Effector CD8-positive, alpha-beta T cell (primary cell): ENCODE measurements at places on chromosomes 4 and X.

DNA sequence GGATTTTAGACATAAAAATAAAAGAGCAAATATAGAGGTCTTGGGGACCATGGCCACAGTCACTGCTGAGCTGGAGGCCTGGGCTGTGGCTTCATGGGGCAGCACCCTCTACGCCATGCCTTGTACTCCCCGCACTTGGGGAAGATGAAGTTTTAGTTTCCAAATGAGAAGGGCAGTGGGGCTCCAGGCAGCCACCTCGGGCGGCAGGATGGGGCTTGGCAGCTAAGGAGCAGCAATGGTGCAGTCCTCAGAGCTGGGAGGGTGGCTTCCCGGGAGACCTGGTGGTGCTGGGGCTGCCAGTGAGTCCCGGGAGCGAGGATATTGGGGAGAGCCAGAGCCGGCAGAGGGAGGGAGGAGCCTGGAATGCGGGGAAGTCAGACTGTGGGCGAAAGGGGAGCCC, 2.4 kb downstream of the CXCR3 start:
- DNase-seq, result no peak

GRCh38 chr4:186400676-186401075, 134.7 kb downstream of the F11 start:
- no peak for DNase-seq

DNA sequence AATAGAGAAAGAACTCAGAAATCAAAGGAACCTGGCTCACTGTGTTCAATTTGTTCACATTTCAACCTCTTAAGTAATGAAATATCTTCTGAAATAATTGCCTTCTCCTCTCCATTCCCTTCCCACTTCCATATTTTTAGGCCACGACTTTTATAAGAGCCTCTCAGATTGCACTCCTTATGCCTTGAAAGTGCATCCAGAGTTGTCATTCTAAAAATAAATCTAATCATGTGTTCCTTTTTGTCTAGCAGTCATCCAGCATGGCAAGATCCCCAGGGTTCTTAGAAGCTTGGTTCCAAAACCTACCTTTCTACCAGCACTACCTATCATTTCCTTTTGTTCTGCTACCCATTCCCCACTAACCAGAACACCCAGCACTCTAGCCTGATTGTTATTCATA, 42.4 kb upstream of the RPA4 start:
- DNase-seq, result no peak

DNA sequence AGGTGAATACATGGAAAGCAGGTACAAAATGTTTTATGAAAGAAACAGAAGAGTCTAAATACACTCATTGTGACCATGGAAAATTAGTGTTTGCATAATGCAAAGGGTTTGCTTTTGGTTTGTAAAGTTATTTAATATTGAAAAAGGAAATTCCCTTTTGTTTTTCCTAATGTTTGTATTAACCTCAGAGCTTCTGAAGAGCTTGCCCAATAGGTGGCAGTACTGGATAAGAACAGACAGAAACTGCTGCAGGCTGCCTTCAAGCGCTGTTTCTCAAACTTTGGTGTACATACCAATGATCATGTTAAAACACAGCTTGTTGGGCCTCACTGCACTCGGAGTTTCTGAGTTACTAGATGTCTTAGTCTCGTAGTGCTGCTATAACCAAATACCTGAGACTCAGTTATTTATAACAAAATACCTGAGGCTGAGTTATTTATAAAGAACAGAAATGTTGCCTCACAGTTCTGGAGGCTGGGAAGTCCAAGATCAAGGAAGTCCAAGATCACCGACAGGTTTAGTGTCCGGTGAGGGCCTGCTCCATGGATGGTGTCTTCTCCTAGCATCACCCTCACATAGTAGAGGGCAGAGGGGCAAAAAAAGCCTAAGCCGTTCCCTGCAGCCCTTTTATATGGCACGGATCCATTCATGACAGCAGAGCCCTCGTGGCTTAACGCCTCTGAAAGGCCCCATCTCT, 54.2 kb downstream of the SUPT20HL2 start:
- no peak for DNase-seq

- no peak for DNase-seq
Observed at GRCh38 chrX:108000751-108001150, 18.6 kb upstream of the TEX13B start.

DNA sequence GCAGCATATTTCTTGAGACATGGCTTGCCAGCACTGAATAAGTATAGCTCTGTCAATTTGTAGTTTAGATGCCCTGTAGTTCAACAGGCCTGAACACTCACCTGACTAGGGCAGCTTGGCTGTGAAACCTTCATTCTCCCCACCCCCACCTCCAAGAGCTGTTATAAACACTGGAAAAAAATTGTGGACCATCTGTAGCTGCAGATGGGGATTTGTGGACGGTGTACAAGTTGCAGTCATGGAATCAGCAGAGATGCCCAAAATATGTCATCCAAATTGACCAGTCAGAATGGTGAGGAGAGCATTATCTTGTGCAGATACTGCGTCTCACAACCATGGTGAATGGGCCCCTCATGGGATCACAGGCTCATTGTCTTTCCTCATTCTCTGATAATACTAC, 76.2 kb upstream of the PAQR3 start:
- DNase-seq, result no peak

DNA sequence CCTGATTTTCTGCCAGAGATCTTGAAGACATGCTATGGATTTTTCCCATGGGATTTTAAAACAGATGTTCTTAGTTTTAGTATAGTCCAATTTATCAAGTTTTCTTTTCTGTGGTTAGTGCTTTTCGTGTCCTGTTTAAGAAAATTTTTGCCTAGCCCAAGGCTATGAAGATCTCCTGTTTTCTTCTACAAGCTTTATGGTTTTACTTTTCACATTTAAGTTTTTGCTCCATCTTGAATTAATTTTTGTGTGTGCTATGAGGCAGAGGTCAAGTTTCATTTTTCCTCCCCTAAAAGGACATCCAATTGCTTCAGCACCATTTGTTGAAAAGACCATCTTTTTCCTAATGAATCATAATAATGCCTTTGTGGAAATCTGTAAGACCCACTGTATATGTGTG, 65.6 kb downstream of the POLR2B start:
- DNase-seq, result no peak

GRCh38 chr4:156642161-156642560, 329.4 kb downstream of the PDGFC start:
- no peak for DNase-seq

GRCh38 chr4:5399790-5400421, 308.5 kb downstream of the EVC2 start:
- no peak for DNase-seq

DNA sequence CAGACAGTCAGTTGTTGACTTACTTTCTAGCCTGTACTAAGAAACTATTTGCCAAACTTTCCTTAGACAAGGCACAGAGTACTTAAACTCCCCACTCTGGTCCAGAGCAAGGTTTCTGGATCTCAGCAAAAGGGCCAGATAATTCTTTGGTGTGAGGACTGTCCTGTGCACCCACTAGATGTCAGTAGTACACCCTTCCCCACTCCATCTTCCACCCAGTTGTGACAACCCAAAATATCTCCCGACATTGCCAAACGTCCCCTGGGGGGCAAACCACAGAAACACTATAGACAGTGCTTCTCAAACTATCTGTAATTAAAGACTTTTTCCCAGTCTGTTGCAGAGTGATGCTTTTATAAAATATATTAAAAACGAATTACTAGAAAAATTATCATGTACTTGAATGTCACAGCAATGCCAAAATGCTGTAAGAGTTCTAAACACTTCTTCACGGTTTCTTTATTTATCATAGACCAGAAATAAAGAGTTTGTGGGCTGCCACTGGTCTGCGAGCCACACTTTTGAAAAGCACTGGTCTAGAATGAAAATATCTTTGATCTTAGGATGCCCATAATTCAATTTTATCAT, 203.5 kb downstream of the PRDM5 start:
- no peak for DNase-seq

GRCh38 chr4:100087743-100088142, 102.5 kb downstream of the DDIT4L start:
- DNase-seq, result no peak

- no peak for DNase-seq
Observed at GRCh38 chr4:25021216-25021615, 9.5 kb downstream of the LGI2 start.

GRCh38 chr4:185536411-185536709, 1.1 kb upstream of the PDLIM3 start:
- no peak for DNase-seq

- DNase-seq, result no peak
Observed at GRCh38 chr4:17072483-17072882, 174.0 kb upstream of the LDB2 start.

DNA sequence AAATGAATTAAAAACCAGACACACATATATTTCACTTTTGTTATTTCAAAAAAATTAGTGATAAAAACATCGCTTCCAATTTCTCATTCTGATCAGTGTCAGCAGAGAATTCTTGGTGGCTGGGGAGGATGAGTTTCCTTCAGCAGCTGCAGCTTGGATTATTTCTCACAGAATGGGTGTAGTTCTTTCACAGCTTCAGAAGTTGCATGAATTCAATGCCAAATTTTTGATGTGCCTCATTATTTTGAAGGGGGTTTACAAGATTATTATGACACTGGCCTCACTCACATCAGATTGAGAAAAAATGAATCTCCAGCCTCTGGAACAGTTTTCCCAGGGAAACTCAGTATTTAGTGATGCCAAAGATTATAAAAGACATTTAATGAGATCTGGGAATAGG, 184.9 kb upstream of the WDFY3 start:
- DNase-seq, result no peak

DNA sequence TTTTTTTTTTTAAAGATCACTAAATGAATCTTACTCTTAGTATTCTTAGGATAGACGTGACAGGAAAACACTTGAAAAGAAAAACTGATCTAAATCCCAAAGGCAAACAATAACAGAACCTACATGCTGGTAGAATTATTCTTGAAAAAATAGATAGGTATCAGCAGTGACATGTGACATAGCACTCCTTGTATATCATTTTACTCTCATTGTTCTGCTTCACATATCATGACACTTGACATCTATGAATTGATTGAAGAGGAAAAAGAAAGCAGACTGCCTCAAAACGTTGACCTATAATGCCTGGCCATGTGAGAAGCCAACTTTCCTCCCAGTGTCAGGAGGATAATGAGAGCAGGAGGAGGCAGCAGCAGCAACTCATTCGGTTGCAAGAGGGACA, 555.2 kb downstream of the GABRG1 start:
- no peak for DNase-seq

DNA sequence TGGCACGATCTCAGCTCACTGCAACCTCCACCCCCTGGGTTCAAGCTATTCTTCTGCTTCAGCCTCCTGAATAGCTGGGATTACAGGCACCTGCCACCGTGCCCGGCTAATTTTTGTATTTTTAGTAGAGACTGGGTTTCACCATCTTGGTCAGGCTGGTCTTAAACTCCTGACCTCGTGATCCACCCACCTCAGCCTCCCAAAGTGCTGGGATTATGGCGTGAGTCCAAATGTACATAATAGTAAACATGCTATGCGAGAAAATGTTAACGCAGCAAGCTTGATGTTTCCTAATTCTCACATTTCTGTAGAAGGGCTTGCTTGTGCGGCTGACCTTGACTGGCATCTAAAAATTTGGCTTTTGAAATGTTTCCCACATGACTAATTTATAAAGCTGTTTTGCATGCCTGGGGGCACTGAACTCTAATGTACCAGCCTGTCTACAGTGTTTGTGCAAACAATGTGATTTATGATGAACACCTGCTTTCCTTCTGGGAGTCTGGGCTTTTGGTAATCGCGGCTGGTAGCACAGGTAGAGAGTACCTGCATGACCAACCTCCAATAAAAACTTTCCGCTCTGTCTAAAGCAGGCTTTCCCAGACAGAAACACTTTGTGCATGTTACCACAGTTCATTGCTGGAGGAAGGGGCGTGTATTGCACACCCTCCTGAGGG, 216.8 kb downstream of the IL15 start:
- no peak for DNase-seq

- DNase-seq, result no peak
Observed at GRCh38 chr4:151434183-151434860, 25.3 kb downstream of the FHIP1A start.

- no peak for DNase-seq
Observed at GRCh38 chrX:139851730-139852129, 81.1 kb downstream of the ATP11C start.

- no peak for DNase-seq
Observed at GRCh38 chrX:66731398-66731797, 92.5 kb upstream of the EDA2R start.

DNA sequence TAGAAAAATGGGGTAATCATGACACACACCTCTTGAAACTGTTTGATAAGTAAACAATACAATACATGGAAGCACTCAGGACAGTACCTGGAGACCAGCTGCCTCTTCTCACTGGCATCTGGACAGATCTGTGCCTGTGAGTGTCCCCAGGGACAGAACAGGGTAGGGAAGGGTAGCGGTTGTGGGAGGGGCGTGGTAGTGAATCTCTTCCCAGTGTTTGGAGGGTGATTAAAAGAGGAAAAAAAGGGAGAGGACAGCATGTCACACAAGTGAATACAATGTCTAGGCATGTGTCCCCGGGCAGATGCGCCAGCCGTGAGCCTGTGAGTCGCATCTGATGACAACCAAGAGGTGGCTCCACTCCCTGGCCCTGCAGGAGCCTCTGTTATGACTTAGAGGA, 138.8 kb upstream of the MSX1 start:
- DNase-seq, result no peak

DNA sequence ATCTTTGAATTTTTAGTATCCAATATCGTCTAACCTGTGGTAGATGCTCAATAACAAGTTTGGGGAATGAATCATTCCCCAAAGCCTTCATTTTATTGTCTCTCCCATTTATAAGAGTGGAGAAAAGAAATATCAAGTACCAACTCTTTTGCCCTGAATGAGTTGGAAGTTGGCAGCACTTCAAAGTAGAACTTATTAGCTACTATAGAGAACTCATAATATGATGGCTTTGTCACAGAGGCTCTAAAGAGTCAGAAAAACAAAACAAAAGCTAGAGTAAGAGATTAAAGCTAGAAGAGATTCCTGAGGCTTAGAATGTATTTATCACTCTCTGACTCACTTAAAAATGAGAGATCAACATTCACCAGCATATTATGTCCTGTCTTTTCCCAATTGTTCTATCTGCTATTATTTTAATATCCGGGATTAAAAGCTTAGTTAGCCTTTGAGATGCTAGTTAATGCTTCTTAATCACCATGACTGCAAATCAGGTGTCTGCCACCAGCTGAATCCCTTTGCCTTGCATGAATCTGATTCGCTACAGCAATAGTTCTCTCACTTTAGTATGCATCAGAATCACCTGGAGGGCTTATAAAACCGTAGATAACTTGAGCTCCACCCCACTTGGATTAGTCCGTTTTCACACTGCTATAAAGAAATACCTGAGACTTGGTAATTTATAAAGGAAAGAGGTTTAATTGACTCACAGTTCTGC, 77.9 kb downstream of the PALLD start:
- DNase-seq, result no peak

DNA sequence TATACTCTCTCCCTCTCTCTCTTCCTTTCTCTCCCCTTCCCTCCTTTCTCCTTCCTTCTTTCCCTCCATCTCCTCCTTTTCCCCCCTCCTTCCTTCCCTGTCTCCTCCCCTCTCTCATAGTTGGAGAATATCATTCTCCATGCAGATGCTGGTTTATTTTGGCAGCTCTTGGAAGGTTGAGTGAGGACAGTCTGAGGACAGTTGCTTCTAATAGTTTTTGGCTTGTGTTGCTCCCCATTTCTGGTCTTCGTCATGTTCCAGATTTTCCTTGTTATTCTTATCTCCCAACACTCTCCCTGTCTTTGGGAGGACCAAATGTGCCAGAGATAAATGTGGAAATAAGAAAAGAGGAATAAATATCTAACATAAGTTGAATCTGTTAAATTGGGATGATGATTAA, 263.0 kb downstream of the FRMPD4 start:
- no peak for DNase-seq
